Activated T-helper 2 cell treated with anti-CD3 and anti-CD28 coated beads, Interferon-gamma antibody, Interleukin-2, Interleukin-4, amounts not matched to agents 10 μg/mL and 5 μg/mL and 100 μg/mL, durations not matched to agents 14 hours and 24 hours and 36 hours (primary cell): ENCODE measurements at places on chromosomes 1 and 21. TPM values are rescaled to one million over a fixed set of nuclear protein-coding genes. Genes with fewer than 3 reads are reported as not detected.

Gene SLC45A1
- 0.50 and 0.80 TPM in 2 replicates for total RNA-seq

Gene MANEAL
- total RNA-seq, result 0.94 and 1.1 TPM in 2 replicates

Gene NR1I3
- not detected in 2 replicates for total RNA-seq

Gene PPIH
- total RNA-seq, result 77.5 and 78.7 TPM in 2 replicates

- no peak for DNase-seq
Observed at GRCh38 chr1:10429868-10430215, 391 bp upstream of the CENPS start.

GRCh38 chr1:79791488-79792218 is 785.1 kb upstream of the ADGRL4 start:
- DNase-seq, result no peak

GRCh38 chr1:165542015-165542631 is 1.7 kb upstream of the LRRC52 start:
- no peak for DNase-seq

DNA sequence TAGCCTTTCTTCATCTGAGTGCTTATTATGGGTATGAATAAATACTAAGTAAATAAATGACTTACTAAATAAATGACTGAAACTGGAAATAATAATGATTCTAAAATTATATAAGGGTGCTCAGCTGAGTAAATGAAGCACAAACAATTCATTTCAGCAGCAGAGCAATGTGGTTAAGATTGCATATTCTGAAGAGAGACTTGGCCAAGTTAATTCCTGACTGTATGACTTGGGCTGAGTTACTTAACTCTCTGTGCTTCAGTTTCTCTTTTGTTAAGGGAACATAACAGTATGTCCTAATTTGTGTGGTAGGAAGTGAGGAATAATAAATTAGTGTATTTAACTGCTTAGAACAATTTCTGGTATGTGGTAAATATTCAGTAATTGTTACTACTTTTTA is 19.1 kb downstream of the AGL start:
- no peak for DNase-seq

- no peak for DNase-seq
Observed at GRCh38 chr1:242237051-242237450, 238.2 kb upstream of the MAP1LC3C start.

GRCh38 chr1:114061121-114061830 is 82.0 kb downstream of the OLFML3 start:
- DNase-seq, result no peak

GRCh38 chr1:25503551-25504426 is 39.6 kb upstream of the LDLRAP1 start:
- DNase-seq, result peak; percentile 42
